Glutamatergic neuron (in vitro differentiated cells): ENCODE measurements at places on chromosomes 5 and 9. TPM values are rescaled to one million over a fixed set of nuclear protein-coding genes. Genes with fewer than 3 reads are reported as not detected.
A peak's percentile ranks its signal among the peaks of the same experiment; 100 is the strongest.

DNA sequence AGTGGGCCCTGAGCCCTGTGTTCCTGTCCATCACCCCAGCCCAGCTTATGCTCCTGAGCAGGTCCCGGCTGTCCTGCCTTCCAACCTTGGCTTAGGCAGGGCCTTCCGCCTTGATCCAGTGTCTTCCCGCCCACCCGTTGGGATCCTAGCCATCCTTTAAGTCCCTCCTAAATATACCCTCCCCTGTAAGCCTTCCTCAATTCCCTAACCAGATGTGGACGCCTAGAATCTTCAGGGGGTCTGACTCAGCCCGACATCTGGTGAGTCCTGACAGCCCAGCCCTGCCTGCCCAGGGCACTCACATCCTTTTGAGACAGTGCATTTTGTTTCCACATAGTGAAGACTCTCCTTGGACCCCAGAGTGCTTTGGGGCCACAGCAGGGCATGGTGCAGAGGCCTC lies 23.7 kb downstream of the SLC6A7 start:
- H3K4me3 ChIP-seq = no peak overlapping the region
- peaks cover 6% of the 10 kb centered on the region for H3K27me3 ChIP-seq
- H3K4me1 ChIP-seq = no peaks in the 10 kb centered on the region
- H3K36me3 ChIP-seq = no peaks in the 10 kb centered on the region

DNA sequence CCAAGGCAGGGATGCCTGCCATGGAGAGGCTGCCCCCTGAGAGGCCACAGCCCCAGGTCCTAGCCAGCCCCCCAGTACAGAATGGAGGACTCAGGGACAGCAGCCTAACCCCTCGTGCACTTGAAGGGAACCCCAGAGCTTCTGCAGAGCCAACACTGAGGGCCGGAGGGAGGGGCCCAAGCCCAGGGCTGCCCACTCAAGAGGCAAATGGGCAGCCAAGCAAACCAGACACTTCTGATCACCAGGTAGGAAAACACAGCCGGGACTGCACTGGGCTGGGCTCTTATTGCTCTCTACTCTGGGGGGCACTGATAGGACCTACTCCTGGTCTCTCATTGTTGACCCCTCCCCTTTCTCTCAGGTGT lies 3.2 kb downstream of the RELL2 start:
- H3K27me3 ChIP-seq = peaks cover 8% of the 10 kb centered on the region
- no peak for DNase-seq
- no peak overlapping the region for H3K27ac ChIP-seq
- H3K36me3 ChIP-seq = no peaks in the 10 kb centered on the region
- peaks cover 11% of the 10 kb centered on the region for H3K4me1 ChIP-seq

DNA sequence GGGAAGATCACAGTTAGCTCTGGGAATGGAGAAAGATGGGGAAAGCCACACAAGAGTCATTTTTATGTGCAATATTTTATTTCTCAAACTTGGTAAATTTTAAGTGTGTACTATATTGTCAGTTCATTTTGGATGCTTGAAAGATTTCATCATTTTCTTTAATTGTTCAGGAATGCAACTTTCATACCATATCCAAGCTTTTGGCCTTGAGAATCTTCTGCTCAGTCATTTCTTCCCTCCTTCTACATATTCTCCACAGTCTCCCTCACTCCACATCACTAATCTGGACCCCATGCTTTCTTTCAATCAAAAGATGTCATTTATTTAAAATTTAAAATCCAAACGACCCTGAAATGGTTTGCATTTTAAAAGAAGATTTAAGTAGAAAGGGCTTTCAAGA lies 135.4 kb downstream of the FAM114A2 start:
- H3K4me1 ChIP-seq = peaks cover 13% of the 10 kb centered on the region
- H3K36me3 ChIP-seq = no peaks in the 10 kb centered on the region
- no peak for DNase-seq

DNA sequence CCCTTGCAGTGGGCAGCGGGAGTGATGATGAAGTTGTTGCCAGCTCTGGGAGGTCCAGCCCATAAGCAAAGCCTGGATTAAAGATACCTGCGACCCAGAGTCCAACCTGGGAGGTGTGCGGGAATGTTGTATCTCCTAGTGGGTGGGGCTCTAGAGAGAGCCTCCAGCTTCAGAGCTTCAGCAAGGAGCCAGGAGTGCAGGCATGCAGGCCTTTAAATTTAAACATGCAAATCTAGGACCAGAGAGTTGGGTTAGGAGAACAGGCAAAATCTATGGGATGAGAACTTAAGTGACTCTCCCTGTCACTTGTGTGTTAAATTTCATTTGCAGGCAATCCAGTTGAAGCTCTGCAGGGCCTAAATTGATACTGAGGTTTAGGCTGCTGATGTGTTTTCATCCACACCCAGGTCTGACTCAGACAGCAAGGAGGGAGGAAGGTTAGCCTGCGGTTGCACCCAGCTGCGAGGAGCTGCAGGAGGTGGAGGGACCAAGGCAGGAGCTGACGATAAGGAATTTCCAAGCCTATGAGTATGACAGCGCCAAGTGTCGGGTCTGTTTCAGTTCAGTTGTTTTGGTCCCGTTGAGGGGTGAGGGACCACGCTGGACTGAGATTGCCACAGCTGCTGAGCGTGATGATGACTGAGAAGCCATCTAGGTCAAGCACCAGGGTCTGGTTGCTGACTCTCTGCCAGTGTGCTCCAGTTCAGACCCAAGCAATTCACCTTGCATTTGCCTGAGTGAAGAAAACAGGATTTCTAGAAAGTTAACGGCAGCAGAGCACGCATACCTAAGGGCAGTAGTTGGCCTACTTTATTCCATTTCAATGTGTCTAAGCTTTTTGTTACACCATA lies 243.0 kb downstream of the ICE1 start:
- no peaks in the 10 kb centered on the region for H3K36me3 ChIP-seq
- peaks cover 2% of the 10 kb centered on the region for H3K27me3 ChIP-seq
- no peak for DNase-seq
- H3K27ac ChIP-seq = no peak overlapping the region
- H3K4me1 ChIP-seq = peaks cover 17% of the 10 kb centered on the region

GRCh38 chr9:38445154-38446043 lies 21.1 kb upstream of the IGFBPL1 start:
- no peak overlapping the region for H3K4me3 ChIP-seq
- H3K27ac ChIP-seq = no peak overlapping the region
- DNase-seq = no peak
- peaks cover 12% of the 10 kb centered on the region for H3K36me3 ChIP-seq
- no peaks in the 10 kb centered on the region for H3K4me1 ChIP-seq

DNA sequence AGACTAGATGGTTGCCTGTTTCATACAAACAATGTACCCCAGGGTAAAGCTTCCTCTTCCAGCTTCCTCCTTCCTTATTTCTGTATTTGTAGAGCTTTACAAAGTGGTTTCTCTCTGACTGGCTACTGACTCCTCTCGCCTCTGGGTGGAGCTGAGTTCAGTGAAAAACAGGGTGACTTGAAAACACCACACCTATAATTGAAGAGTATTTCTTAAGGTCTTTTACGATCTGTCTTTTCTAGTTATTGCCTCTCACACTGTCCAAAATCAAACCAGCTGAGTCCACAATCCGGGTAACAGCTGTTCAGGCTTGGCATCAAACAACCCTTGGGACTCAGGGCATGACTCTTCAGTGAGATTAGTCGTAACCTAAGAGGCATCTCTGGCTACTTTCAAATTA lies 200.4 kb downstream of the ARRDC3 start:
- H3K36me3 ChIP-seq = no peaks in the 10 kb centered on the region
- no peak overlapping the region for H3K27ac ChIP-seq
- no peak for DNase-seq
- H3K4me1 ChIP-seq = peaks cover 4% of the 10 kb centered on the region
- H3K4me3 ChIP-seq = no peak overlapping the region

DNA sequence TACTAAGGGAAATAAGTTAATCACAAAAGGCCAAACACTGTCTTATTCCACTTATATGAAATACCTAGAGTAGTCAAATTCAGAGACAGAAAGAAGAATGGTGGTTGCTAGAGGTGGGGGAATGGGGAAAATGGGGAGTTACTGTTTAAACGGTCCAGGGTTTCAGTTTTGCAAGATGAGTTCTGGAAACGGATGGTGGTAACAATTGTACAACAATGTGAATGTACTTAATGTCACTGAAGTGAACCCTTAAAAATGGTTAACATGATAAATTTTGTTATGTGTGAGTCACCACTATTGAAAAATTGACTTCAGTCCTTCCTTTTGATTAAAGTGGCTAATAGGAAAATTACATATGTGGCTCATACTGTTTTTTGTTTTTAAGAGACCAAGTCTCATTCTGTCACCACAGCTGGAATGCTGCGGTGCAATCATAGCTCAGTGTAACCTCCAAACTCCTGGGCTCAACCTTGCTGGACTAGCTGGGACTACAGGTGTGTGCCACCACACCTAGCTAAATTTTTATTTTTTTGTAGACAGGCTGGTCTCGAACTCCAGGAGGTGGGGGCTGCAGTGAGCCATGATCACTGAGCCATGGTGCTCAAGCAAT lies 8.7 kb downstream of the UBQLN1 start:
- H3K4me3 ChIP-seq = no peak overlapping the region
- H3K4me1 ChIP-seq = peaks cover 29% of the 10 kb centered on the region
- H3K27ac ChIP-seq = no peak overlapping the region
- H3K36me3 ChIP-seq = no peaks in the 10 kb centered on the region
- no peak for DNase-seq

HDAC3 gene
- total RNA-seq = 81.8 TPM

TUBB4B gene
- total RNA-seq = 192 TPM

GRCh38 chr9:128103589-128103962 lies 24.0 kb downstream of the PTGES2 start:
- no peak for DNase-seq
- peaks cover 48% of the 10 kb centered on the region for H3K4me1 ChIP-seq
- no peaks in the 10 kb centered on the region for H3K36me3 ChIP-seq
- H3K27me3 ChIP-seq = peaks cover 11% of the 10 kb centered on the region

C9orf50 gene
- total RNA-seq = 0.56 TPM

- H3K27me3 ChIP-seq = no peaks in the 10 kb centered on the region
- DNase-seq = no peak
- no peak overlapping the region for H3K27ac ChIP-seq
These were observed 1074.2 kb upstream of the WWC1 start for GRCh38 chr5:167217097-167217743.

GRCh38 chr9:88198341-88198807 lies 60.1 kb upstream of the SPATA31C2 start:
- H3K4me3 ChIP-seq = no peak overlapping the region
- H3K4me1 ChIP-seq = no peaks in the 10 kb centered on the region
- DNase-seq = no peak
- no peaks in the 10 kb centered on the region for H3K36me3 ChIP-seq
- no peaks in the 10 kb centered on the region for H3K27me3 ChIP-seq

DNA sequence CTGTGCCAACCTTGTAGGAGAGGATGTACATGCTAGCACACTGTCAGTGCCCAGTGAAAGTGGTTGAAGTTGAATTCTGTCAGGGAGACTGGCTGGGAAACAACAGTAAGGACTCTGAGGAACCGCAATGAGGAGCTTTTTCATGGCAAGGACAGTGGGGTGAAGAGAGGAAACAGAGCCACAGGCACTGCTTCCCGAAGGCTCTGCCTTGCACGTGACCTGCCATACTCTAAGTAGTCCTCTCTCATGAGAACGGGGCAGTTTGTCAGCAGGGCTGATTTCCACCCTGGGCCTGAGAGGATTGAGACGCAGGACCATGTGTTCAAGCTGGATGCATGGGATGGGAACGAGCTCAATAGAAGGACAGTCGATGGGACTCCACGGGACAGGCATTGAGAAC lies 106.6 kb upstream of the CTSL start:
- H3K4me3 ChIP-seq = peak overlapping the region; percentile 39
- peaks cover 41% of the 10 kb centered on the region for H3K4me1 ChIP-seq
- no peak for DNase-seq
- peak overlapping the region; percentile 14 for H3K27ac ChIP-seq
- H3K36me3 ChIP-seq = peaks cover 42% of the 10 kb centered on the region
- H3K27me3 ChIP-seq = peaks cover 20% of the 10 kb centered on the region

GRCh38 chr9:23342291-23342690 lies 483.7 kb downstream of the ELAVL2 start:
- DNase-seq = no peak
- H3K36me3 ChIP-seq = no peaks in the 10 kb centered on the region
- no peak overlapping the region for H3K4me3 ChIP-seq
- no peaks in the 10 kb centered on the region for H3K27me3 ChIP-seq
- no peaks in the 10 kb centered on the region for H3K4me1 ChIP-seq

- DNase-seq = no peak
- H3K4me3 ChIP-seq = no peak overlapping the region
- no peaks in the 10 kb centered on the region for H3K36me3 ChIP-seq
- H3K27me3 ChIP-seq = no peaks in the 10 kb centered on the region
- H3K4me1 ChIP-seq = no peaks in the 10 kb centered on the region
- no peak overlapping the region for H3K27ac ChIP-seq
These were observed 133.6 kb downstream of the MLLT3 start for GRCh38 chr9:20488691-20489090.

GRCh38 chr5:170603578-170604565 lies 100.1 kb downstream of the KCNIP1 start:
- peaks cover 3% of the 10 kb centered on the region for H3K36me3 ChIP-seq
- peaks cover 61% of the 10 kb centered on the region for H3K4me1 ChIP-seq
- peak overlapping the region; percentile 84 for H3K27ac ChIP-seq
- peaks cover 21% of the 10 kb centered on the region for H3K27me3 ChIP-seq

GRCh38 chr9:109182940-109183798 lies 16.1 kb upstream of the FRRS1L start:
- peak; percentile 66 for DNase-seq
- no peak overlapping the region for H3K4me3 ChIP-seq
- peak overlapping the region; percentile 86 for H3K27ac ChIP-seq
- H3K27me3 ChIP-seq = peaks cover 2% of the 10 kb centered on the region

GRCh38 chr9:99176527-99177013 lies 45.2 kb downstream of the ALG2 start:
- no peak overlapping the region for H3K27ac ChIP-seq
- no peaks in the 10 kb centered on the region for H3K36me3 ChIP-seq
- peak overlapping the region; percentile 1 for H3K4me3 ChIP-seq
- H3K27me3 ChIP-seq = peaks cover 16% of the 10 kb centered on the region
- H3K4me1 ChIP-seq = peaks cover 40% of the 10 kb centered on the region

DNA sequence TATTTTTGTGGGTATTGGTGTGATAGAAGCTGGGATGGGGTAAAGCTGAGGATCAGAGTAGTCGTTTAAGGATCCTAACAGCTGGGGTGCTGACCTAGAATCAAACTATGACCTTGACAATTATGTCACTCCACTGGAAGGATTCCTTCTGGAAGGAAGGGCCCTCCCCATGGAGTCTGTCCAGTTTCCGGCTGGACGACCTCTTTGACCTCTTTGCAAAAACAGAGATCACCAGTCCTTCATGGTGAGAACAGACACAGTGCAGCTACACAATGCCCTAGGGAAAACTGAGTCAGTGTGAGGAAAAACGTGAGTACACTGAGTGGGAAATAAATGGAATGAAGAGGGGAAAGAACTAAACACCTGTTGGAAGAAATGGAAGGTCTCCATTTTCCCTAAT lies 445.6 kb downstream of the MAT2B start:
- no peaks in the 10 kb centered on the region for H3K4me1 ChIP-seq
- DNase-seq = no peak
- peaks cover 17% of the 10 kb centered on the region for H3K36me3 ChIP-seq
